ENCODE measurements at places on chromosomes 3 and 15.
A peak's percentile ranks its signal among the peaks of the same experiment; 100 is the strongest.

DNA sequence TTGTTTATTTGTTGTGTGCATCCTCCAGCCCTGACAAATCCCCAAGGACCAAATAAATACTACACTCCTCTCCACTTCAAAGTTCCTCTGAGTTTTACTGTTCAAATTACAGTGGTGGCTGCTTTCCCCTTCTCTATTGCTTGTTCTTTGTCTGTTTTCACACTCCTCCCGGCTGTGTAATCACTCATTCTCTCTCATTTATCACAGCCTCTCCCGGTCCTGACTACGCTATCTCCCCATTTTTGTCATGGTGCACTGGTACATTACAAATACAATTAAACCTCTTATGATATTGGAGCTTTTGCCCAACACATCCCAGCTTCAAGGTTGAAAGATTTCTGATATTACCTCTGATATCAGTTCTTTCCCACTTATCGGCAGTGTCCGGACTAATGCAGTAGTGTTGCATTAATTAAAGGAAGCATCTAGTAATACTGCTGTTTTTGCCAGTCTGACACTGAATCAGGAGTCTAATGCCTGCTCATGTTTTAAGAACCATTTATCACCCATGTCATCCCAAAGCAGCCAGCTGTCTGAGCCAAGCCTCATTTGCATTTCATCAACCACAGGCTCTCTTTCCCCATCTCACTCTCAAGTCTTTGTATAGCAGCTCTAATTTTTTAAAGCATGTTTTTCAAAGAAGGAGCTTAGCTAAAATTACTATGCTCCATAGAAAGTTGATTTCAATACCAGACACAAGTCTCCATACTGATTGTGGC is 740.5 kb downstream of the ROBO2 start:
- no peak overlapping the region for H3K27ac ChIP-seq
- H3K4me3 ChIP-seq: no peak overlapping the region
- DNase-seq: no peak
- H3K27me3 ChIP-seq: no peaks in the 10 kb centered on the region
- no peaks in the 10 kb centered on the region for H3K36me3 ChIP-seq
- H3K4me1 ChIP-seq: no peaks in the 10 kb centered on the region

DNA sequence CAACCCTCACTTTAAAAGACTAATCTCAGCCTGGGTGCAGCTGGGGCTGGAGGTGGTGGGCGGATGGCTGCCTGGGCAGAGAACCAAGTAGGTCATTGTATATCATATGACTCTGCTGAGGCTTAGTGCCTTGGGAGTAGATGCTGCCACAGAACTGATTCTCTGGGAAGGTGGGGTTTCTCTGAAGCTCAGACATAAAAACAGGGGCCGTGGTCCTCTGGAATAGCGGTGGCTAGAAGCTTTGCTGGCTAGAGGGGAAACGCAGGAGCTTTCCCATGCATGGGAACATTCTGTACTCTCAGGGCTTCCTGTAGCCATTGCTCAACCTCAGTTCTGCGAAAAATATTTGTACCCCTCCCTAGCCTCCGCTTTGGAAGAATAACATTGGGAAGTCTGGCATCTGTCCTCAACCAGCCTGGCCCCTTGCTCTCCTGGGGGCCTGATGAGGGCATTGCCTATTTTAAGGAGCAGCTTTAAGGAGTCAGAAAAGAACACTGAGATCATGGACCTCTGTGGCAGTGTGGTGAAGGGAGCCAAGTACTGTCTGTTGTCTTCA is 14.7 kb downstream of the TIMP4 start:
- no peaks in the 10 kb centered on the region for H3K4me1 ChIP-seq
- no peaks in the 10 kb centered on the region for H3K36me3 ChIP-seq
- DNase-seq: no peak

DNA sequence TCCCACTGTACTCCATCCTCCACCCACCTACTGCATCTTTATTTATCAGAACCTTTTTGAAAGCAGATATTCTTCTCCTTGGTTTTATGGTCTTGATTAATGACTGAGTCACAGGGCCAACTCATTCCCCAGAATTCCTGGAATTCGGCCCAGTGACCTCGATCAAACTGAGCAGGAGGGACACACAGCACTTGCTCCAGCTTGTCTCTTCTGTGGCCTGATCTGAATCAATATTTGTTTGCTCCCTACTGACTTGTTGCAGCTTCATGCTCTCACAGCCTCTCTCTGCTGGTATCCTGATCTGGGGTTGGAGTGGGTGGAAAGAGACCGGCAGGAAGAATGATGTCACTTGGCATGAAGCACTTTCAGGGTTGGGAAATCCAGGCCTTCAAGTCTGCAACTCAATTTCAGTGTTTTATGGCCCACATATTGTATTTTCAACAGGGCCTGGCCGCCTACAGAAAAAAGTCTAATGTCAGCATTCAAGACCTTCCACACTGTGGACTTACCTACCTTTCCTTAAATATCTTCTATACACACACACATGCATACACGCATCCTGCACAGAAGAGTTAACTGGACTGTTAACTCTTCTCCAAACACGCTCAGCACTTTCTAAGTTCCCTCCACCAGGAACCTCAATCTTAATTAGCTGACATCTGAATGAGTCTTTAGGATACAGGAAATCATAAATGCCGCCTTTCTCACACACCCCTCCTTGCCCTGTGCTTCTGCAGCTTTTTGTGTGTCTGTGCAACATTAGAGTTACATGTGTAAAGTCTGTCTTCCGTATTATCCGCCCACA is 4.6 kb downstream of the ANXA2 start:
- no peak overlapping the region for H3K4me3 ChIP-seq
- peak; percentile 77 for DNase-seq
- no peaks in the 10 kb centered on the region for H3K27me3 ChIP-seq

DNA sequence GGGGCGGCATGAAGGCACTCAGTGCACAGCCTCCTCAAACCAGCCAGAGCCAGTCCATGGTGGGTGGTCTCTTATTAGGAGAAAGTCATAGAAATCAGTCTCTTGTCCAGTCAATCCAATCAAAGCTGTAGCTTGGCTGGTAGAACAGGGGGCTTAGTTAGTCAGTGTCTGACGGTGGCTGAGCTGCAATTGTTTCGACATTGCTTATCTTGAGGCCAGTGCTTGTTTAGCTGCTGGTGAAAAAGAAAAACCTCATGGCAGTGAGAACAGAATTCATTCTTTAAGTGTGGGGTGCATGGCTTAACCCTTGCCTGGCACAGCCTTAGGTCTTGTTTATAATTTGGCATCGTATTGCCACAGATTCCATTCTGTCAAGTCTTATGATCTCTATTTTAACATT is 53.9 kb downstream of the FGD5 start:
- H3K27ac ChIP-seq: no peak overlapping the region
- no peaks in the 10 kb centered on the region for H3K27me3 ChIP-seq
- H3K4me3 ChIP-seq: no peak overlapping the region
- DNase-seq: no peak
- peaks cover 9% of the 10 kb centered on the region for H3K4me1 ChIP-seq

Measured in kidney (tissue), 22 donors.